Nephron progenitor cell (in vitro differentiated cells): ENCODE measurements at places on chromosomes 3 and 15.

DNA sequence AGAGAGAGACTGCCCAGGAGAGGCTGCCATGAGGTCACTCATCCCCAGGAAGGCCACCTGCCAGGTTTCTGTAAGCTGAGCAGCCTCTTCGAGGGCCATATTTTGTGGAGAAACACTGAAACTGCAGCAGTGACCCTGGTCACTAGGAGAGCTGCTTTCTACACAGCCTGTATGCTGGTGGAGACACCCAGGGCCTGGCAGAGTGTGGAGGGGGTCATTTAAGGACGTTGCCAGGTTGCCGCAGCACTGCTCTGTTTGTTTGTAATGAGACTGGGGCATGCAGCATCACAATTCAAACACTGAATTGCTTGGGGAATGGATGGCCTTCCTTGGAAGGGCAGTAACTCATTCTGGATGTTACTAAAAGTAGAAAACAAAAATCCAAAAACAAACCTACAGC lies 104.9 kb upstream of the TRIM42 start:
- DNase-seq: no peak

DNA sequence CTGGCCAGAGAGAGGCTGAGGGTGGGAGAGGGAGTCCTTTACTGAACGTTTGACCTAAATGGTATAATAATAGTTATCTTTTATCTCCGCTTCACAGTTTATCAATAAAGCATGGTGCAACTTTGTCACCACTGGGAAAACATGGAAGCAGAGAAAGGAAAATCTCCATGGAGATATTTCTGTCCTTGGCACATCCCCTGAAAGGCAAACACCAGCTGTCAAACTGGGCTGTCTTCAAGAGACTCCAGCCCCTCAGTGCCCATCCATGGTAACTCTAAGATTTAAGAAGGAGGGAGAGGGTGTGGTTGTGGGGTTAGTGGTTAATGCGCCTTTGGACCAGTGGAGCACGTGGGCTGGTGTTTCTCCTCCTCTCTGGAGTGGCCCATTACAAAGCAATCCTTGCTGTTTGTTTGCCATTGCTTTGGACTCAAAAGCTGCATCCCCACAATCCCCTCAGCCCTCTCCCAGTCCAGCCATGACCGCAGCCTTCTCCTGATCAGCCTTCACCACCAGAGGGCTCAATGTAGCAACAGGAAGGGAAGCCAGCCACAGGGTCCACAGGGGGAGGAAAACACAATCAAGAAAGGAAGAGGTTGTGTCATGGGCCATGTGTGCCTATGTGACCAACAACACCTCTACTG lies 38.2 kb upstream of the FAM174B start:
- DNase-seq: peak; percentile 37

DNA sequence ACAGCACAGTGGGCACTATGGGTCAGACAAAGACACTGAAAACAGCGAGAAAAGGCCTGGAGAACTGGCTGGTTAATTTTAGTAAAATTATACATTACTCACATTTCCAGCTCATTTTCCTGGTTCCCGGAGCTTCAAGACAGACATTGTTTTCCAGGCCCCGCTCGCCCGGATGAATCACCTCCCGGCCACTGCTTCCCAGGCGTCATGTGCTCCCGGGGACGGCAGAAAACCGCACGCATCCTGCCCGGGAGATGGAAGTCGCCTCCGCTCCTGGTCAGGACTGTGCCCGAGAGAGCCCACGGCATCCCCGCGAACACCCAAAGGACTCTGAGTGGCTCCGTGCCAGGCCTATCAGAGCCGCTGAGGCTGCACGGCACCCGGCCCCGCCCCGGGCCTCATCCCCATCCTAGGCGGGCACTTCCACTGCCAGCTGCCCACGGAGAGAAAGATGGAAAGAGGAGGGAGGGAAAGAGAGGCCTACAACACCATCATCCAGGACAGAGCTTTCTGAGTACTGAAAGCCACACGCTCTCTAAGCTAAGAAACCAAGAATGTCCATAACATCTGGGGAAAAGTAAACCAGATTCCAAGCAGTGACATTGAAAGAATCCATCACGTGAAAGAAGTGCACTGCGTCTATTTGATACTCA lies 75.1 kb downstream of the VGLL4 start:
- no peak for DNase-seq

GRCh38 chr3:133840767-133841166 lies 35.2 kb downstream of the SRPRB start:
- DNase-seq: no peak

GRCh38 chr3:79414806-79415205 lies 353.0 kb downstream of the ROBO1 start:
- no peak for DNase-seq

DNA sequence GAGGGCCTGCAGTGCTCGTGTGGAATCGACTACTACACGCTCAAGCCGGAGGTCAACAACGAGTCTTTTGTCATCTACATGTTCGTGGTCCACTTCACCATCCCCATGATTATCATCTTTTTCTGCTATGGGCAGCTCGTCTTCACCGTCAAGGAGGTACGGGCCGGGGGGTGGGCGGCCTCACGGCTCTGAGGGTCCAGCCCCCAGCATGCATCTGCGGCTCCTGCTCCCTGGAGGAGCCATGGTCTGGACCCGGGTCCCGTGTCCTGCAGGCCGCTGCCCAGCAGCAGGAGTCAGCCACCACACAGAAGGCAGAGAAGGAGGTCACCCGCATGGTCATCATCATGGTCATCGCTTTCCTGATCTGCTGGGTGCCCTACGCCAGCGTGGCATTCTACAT lies 3.8 kb downstream of the RHO start:
- DNase-seq: no peak

DNA sequence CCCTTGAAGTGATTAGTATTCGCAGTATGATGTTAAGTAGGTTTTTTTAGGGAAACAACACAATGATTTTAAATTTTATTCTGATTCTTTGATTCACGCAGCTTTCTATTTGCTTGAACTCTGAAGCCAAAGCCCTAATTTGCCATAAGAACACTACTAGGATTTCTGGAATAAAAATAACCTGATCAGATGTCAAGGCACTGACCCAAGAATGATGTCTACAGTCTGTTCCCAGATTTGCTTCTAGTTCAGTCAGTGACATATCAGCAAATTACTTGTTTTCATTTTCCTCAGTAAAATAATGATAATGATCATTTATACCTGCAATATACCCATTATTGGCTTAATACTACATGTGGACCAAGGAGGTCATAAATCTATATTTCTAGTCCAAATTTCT lies 179.5 kb upstream of the EIF1B start:
- no peak for DNase-seq

GRCh38 chr15:43931119-43931518 lies 104.3 kb downstream of the WDR76 start:
- no peak for DNase-seq

DNA sequence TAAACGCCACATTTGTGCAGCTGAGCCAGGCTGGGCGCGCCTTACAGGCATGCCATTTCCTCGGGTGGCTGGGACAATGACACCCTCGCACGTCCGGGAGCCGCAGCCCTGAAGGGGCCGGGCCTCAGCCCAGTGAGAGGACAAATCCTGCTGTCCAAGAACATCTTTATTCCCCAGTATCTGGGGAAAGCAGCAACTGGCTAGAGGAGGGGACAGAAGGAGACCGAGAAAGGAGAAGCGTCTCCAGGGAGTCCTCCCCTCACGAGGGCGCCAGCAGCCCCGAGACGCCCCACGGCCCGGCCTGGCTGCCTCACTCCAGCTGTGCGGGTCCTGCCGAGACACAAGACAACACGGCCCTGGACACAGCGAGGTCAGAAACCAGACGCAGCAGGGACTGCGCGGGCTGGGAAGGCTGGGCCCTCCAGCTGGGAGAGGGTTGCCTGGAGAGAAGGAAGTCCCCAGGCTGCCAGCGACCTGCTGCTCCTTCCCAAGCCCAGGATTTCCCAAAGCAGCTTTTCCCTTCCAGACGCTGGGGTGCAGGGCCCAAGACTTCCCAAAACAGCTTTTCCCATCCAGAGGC lies 130.2 kb downstream of the CHSY1 start:
- DNase-seq: peak; percentile 69

DNA sequence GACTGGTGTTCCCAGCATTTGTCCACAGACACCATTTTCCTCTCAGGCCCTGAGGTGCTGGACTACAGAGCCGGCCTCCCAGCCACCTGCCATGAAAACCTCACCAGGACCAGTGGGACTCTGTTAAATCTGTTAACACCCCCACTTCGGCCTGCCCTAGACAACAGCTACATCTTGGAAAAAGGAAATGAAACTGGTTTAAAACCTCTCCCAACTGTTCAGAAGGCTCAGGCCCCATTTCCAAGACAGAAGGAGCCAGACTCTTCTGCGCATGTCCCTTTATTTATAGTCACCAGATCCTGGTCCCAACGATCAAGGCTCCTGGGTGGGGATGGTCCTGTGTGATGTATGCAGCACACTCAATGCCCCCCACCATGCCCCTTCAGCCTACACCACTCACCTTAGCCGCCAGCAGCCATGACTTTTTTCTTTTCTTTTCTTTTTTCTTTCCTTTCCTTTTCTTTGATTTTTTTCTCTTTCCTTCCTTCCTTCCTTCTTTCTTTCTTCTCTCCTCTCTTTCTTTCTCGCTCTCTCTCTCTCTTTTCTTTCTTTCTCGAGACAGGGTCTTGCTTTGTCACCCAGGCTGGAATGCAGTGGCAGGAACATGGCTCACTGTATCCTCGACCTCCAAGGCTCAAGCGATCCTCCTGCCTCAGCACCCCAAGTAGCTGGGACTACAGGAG lies 25.5 kb upstream of the FLNB start:
- no peak for DNase-seq

GRCh38 chr3:18010001-18010400 lies 267.6 kb upstream of the TBC1D5 start:
- no peak for DNase-seq

DNA sequence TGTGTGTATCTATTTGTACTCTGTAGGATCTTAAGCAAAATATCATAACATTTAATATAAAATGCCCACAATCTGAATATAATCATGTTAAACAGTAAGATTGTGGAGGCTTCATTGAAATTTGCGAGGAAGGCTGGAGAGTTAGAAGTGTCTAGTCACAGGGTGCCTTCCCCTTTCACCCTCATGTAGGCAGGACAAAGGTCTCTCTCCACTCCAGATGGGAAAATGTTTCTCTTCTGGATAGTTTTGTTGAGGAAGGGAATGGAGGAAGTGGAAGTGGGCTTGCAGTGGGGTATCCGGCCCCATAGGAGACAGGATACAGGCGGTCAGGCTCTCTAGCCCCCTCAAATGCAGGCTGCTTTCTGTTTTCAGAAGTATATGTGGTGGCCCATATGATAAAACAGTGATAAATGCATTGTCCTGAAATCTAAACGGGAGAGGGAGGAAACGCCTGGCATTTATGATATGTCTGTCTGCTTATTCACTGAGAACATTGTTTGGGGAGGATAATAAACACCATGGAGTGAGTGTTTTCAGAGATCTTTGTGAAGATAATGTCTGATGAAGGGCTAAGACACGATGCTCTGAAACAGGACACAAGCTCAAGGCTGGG lies 13.3 kb upstream of the MYZAP start:
- DNase-seq: no peak

- DNase-seq: no peak
These were observed 842.4 kb downstream of the TBL1XR1 start for GRCh38 chr3:176354843-176355242.

- no peak for DNase-seq
These were observed 391.1 kb downstream of the SI start for GRCh38 chr3:164687211-164687610.
